ENCODE measurements at places on chromosomes 6 and 20.

GRCh38 chr20:13425381-13426135 lies 204.5 kb downstream of the ISM1 start:
- DNase-seq = no peak

DNA sequence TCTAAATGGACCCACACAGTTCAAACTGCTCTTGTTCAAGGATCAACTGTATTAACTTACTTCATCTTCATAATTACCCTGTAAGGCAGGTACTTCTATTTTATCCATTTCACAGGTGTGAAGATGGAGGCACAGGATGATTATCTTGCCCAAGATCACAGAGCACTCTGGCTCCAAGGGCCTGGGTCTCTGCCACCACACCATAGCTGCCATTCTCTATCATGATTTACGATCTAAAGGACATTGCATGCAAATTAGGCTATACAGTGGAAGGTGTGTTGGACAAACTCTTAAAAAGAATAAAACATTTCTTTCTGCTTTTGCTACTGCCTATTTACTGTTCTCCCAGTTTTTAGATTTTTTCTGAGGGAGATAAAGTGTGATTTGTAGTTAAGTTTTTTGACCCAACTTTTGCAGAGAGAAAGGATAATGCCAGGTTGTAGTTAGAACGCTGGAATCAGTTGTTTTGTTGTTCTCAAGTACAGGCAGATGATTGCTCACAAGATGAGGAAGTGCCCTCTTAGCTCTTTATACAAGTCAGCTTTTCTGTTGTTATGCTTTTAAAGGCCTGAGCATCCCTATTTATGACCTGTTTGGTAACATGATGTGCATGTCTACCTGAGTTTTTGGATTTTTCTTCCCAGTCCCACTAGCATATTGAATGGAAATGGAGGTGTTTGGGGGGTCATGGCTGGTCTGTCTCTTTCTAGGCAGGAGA lies 247.9 kb downstream of the ZFAND3 start:
- DNase-seq = no peak

DNA sequence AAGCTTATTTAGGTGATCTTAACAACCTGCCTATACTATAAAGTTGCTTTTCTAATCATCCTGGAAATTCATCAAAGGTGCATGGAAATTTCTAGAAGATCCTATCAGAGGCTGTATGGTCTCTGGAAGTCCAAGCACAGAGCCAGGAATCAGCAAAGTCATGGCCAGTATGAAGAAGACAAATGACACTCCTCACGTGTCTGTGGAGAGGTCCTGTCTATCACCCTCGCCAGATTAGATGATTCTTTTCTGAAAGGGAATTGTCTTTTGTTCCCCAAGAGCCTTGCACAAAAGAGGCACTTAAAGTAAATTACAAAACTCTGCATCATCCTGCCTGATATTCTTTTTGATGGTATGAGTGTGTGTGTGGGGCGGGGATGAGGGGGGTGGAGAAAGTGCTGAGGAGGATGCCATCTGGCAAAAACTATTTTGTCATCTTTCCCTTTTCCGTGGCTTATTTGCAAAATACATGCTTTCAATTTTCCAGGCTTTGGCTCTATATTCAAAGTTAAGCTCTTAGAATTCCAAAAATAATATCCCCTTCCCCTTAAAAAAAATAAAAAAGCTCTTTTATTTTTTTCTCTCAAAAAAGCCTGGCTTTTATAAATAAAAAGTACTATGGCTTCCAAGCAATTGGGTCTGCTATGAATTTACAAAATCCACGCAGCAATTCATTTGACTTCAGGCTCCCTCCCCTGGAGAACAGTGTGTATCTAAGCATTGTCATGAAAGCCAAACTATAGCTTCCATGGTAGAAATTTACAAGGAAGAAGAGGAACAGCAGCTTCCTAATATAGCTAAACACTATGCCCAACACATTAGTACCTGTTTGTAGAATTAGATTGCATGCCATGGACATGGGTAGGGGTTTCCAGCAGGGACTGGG lies 185.2 kb upstream of the ARG1 start:
- peak; percentile 17 for DNase-seq

DNA sequence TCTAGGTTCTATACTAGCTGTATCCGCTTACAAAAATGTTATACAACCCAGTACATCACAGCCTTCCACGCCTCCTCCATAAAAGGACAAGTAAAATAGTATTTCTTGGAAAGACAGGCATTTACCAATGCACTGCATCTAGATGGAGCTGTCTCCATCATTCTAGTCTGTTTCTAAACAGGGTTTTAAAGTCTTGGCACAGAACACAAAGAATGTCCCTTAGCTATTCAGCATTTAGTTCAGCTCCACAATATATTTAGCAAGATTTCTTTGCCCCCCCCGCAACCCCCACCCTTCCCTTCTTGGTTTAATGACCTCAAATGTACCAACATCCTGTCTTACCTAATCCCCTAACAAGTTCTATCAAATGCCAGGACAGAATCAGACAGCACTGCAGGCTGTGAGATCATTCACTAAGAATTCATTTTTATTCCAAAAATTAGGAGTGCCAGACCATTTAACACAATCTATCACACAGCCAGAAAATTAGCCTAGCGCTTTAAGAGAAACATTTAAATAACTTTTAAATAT lies 198.6 kb downstream of the BACH2 start:
- no peak for DNase-seq

DNA sequence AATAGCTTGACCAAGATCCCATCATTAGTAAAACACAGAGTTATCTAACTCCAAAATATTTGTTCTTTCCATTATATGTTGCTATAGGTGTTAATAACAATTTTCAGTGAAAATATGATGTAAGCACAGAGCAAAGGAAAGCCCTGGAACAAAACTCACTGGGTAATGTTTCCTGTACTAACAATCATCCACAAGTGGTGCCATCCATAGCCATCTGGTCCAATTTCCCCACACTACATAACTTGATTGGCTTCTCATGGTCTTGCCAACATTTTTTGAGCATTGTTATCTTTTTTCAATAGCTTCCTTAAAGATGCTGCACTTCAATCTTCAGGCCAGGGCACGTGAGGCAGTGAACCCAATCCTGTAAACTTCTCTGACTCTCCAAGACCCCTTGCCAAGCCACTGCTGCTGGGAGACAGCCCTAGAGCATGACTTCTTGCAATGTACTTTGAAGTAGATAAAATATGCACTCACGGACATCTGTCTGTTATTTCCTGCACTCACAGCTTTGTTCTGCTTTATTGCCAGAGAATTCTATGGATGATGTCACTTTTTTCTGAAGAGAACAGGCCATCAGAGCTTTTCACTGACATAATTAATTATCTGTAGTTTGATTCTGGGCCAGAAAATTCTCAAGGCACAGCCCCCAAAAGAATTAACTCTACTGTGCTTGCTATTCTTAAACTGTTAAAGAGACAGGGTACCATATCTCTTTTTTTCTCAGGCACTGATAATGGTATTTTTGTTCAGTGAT lies 97.5 kb upstream of the TMEM30A start:
- no peak for DNase-seq
